ENCODE measurements at places on chromosomes 12 and 14.

DNA sequence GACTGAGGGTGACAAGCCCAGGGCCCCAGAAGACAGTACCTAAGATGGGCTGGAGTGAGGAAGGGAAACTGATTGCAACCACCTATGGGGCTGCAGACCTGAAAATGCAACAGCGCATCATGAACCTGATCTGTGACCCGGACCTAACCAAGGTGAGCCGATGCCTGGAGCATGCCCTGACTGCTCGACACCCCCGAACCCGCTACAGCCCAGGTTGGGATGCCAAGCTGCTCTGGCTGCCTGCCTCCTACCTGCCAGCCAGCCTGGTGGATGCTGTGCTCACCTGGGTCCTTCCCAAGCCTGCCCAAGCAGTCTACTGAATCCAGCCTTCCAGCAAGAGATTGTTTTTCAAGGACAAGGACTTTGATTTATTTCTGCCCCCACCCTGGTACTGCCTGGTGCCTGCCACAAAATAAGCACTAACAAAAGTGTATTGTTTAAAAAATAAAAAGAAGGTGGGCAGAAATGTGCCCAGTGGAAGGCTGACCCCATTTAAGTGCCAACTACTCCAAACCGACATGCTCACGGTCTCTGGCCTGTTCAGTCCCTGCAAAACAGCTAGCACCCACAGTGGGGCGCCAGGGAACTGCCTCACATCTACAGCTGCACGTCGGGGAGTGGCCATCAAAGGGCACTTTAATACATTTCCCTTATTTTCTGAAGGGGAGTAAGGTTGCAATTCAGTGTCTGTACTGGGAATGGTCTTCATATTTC is 4.2 kb downstream of the RDH5 start:
- no peak for DNase-seq

- no peak for DNase-seq
These were observed 214.2 kb upstream of the KRR1 start for GRCh38 chr12:75725521-75726111.

- no peak for DNase-seq
These were observed 36.3 kb downstream of the PLEKHG7 start for GRCh38 chr12:92739113-92739512.

DNA sequence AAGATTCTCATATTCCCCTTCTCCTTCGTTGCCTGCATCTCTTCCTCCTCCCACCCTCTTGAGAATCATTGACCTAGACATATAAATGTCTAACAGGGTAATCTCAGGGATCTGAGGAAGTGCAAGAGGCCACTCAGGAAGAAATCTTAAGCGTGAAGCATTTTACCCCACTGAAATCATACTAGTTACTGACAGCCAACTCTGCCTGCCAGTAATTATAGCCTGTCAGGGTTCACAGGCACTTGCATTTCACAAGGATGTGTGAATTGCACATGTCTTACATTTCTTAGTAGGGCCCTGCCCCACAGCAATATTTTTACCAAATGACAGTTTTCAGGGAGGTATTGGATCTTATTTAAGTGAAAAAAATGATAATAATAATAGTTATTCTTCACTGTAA is 127.2 kb downstream of the SLC15A5 start:
- no peak for DNase-seq

GRCh38 chr14:71891185-71891584 is 41.0 kb upstream of the RGS6 start:
- DNase-seq, result no peak

GRCh38 chr14:32304296-32304695 is 24.8 kb upstream of the AKAP6 start:
- no peak for DNase-seq

- DNase-seq, result no peak
These were observed 1.0 kb downstream of the CDCA3 start for GRCh38 chr12:6849976-6850560.

DNA sequence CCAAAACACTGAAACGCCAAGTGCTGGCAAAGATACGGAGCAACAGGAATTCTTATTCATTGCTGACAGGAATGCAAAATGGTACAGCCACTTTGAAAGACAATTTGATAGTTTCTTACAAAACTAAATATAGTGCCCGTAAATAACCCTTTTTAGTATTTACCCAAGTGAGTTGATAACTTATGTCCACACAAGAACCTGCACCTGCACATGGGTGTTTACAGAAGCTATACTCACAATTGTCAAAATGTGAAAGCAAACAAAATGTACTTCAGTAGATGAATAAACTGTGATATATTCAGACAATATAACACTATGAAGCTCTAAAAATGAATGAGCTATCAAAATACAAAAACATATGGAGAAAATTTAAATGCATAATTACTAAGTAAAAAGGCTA is 86.6 kb downstream of the ATXN7L3B start:
- no peak for DNase-seq

DNA sequence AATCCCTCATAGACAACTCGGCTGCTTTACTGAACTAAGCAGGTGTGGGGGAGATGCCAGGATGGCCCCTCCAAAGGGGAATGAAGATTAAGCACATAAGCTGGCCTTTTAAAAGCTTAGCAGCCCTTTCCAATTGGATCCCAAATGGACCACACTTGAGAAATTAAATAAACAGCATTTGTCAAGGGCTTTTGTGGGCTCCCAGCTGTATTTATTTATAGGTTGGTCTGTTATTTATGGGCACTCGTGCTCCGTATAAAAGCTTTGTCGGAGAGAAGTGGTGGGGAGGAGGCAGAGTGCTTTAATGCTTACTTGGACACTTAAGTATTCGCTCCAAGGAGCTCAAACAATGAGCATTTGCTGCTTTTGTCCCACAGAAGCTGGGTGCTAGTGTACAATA is 580.2 kb downstream of the MED13L start:
- DNase-seq, result no peak

- DNase-seq, result no peak
These were observed 8.6 kb upstream of the KRT8 start for GRCh38 chr12:52913431-52913821.

DNA sequence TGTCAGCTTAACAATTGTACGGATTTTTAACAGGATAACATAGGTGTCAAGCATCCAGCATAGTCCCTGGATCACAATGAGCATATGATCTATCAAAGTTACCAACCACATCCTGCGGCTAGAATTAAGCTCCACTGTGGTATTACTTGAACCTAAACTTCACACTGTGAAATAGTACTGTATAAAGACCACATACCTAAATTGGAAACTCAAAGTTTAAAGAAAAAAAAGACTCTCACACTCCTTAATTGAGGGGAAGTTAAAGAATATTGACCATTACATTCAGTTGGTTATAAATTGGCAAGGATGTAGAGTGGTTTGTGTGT is 133.0 kb upstream of the PZP start:
- no peak for DNase-seq

- DNase-seq, result no peak
These were observed 64.8 kb downstream of the DENND5B start for GRCh38 chr12:31526158-31526546.

- DNase-seq, result no peak
These were observed 17.1 kb upstream of the OR4K17 start for GRCh38 chr14:20093442-20093841.

DNA sequence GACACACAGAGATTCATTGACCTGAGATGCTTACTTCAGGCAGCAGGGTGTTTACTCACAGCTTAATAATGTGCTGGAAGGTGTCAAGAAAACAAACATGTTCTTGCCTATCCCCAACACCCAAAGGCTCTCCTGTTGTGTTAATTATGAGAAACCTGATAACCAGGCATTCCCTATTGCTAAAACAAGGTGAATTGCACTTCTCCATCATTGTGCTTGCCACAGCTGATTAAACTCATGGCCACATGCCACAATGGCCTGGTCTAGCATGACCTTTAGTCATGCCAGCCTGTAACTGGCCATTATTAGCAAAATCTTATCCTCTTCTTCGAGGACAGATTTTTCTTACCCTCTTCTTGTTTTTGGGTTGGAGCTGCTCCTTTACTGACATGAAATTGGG is 21.4 kb downstream of the SMOC1 start:
- DNase-seq, result no peak

DNA sequence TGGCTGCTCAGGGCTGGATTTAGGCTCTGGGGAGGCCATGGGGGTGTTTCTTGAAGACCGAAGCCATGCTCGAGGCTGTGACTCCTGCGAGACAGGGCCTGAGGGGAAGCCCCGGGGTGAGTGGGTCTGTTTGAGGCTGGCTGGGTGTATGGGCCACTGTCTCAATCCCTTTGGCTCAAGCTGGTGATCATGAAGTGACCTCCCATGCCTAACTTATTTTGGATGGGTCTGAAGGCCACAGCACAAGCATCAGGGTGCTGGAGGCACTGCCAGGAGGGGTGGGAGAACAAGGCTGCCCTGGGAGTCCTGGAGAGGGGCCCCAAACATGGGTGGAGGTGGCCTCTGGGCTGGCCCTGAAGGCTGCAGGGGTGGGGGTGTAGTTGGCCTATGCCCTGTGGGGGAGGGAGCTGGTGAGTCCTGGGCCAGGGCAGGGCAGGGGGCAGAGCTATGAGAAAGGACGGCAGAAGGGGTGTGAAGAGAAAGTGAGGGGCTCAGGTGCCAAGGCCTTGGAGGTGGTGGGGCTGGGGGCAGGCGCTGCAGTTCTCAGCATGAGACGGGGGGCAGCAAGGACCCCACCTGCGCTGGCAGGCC is 100.9 kb downstream of the KIF26A start:
- DNase-seq, result peak; percentile 62

DNA sequence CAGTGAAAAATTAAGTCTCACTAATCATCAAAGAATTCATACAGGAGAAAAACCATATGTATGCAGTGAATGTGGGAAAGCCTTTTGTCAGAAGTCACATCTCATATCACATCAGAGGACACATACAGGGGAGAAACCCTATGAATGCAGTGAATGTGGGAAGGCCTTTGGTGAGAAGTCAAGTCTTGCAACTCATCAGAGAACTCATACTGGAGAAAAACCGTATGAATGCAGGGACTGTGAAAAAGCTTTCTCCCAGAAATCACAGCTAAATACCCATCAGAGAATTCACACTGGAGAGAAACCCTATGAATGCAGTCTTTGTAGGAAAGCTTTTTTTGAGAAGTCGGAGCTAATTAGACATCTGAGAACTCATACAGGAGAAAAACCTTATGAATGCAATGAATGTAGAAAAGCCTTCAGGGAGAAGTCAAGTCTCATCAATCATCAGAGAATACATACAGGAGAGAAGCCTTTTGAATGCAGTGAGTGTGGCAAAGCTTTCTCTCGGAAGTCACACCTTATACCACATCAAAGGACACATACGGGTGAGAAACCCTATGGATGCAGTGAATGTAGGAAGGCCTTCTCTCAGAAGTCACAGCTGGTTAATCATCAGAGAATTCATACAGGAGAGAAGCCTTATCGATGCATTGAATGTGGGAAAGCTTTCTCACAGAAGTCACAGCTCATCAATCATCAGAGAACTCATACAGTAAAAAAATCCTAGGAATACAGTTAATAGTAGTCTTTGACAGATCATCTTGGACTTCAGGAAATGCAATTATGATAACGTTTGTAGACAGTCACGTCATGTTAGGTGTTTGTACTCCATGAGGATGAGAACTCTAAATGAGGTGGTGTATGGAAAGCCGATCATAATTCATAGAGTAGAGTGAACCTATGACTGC is 21.1 kb downstream of the ZNF84 start:
- DNase-seq, result no peak

- no peak for DNase-seq
These were observed 131.9 kb upstream of the CPM start for GRCh38 chr12:69064734-69065443.

GRCh38 chr14:73223049-73223448 is 14.3 kb upstream of the PAPLN start:
- DNase-seq, result no peak

- DNase-seq, result no peak
These were observed 892 bp downstream of the TCHP start for GRCh38 chr12:109900752-109901580.

GRCh38 chr12:129276361-129277060 is 423.2 kb downstream of the GLT1D1 start:
- DNase-seq, result no peak

- no peak for DNase-seq
These were observed 248.6 kb downstream of the BTG1 start for GRCh38 chr12:91897025-91897515.

All from coronary artery (tissue), 2 donors.